SHP77 treated with DMSO at 0.1 percent for 48 hours (cell line): ENCODE measurements at places on chromosomes 5 and 9.

GRCh38 chr5:114099161-114099560, 262.7 kb upstream of the KCNN2 start:
- DNase-seq = no peak

GRCh38 chr5:60851626-60852025, 7.6 kb upstream of the ELOVL7 start:
- DNase-seq = no peak

GRCh38 chr9:78295731-78296130, 1.2 kb upstream of the PSAT1 start:
- no peak for DNase-seq

- no peak for DNase-seq
Measured at GRCh38 chr5:177086654-177087397, at the start of gene FGFR4. FGFR4 (plus strand) TSS chr5:177086915; CDS start chr5:177089603, 2,688 bp downstream.

DNA sequence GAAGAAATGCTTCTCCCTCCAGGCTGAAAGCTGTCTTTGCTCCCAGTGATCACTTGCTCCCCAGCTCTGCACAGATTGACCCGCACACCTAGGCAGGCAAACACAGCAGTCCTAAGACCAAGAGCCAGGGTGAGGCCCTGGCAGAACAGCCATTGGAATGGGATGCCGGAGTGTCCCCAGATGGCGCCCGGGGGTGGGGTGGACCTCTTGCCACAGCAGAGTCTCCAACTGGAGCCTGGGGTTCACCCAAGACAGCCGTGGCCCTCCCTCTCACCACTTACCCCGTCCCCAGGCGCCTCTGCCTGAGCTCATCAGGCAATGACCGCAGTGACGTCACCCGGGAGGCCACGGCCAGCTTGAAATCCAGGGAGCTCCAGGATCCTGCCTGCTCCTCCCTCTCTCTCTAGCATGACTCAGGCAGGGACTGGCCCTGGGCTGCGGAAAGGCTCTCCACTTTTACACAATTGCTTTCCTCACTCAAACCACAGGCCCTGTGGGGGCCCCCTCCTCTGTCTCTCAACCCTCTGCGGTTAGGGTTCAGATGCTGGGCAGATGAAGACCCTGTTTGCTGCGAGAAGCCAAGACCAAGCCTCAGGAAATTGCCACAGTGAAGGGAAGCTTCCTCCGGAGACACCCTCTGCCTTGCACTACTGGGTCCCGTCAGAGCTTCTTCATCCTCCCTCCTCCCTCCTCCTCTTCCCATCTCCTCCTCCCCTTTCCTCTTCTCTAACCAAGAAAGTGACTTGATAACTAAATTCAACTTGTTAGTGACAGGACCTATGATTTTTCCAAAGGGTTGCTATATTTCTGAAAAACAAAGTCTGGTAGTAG, 24.3 kb upstream of the PTGES start:
- peak; percentile 62 for DNase-seq

GRCh38 chr5:138467711-138468132, 2.4 kb downstream of the EGR1 start:
- DNase-seq = no peak
